ENCODE measurements at places on chromosomes 5 and 9. TPM values are rescaled to one million over a fixed set of nuclear protein-coding genes. Genes with fewer than 3 reads are reported as not detected.

LAMC3 gene
- total RNA-seq, result not detected

NEURL1B gene
- 6.2 TPM for total RNA-seq

TIMD4 gene
- total RNA-seq, result 0.72 TPM

SPINK13 gene
- total RNA-seq, result not detected

CXCL14 gene
- total RNA-seq, result 1.1 TPM

Measured in tracheal epithelial cell (primary cell).